ENCODE measurements at places on chromosomes 13 and 19. TPM values are rescaled to one million over a fixed set of nuclear protein-coding genes. Genes with fewer than 3 reads are reported as not detected.

DNA sequence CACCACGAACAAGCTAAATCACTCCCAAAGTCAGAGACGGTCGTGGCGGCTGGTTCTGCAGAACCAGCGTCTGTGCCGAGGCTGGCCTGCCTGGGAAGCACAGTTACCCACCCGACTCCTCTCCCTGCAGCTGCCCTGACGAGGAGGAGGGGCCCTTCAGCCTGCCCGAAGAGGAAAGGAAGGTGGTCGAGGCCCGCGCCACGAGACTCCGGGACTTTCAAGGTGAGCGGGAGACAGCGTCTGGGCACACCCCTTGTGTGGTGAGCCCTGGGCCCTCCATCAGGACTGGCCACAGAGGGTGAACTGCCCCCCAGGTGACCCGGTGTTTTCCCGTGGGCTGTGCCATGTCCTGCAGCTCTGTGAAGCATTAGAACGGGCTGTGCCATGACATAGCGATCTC lies 29.1 kb downstream of the PEX11G start:
- no peak for DNase-seq

DNA sequence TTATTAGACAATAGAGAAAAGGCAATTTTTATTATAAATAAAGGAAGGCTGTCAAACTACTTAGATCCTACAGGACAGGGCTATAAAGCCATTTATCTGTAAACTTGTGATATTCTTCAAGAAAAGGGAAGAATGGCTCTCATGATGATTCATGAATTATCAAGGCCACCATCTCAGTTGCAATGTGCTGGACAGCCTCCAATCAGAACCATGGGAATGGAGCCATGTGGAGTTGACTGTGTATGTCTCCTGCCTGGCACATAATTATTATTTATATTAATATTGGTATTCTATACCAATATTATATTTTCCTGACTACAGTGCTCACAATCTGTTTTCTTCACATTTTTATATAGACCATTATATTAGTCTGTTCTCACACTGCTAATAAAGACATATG lies 560.5 kb upstream of the MIR17HG start:
- no peak for DNase-seq

DNA sequence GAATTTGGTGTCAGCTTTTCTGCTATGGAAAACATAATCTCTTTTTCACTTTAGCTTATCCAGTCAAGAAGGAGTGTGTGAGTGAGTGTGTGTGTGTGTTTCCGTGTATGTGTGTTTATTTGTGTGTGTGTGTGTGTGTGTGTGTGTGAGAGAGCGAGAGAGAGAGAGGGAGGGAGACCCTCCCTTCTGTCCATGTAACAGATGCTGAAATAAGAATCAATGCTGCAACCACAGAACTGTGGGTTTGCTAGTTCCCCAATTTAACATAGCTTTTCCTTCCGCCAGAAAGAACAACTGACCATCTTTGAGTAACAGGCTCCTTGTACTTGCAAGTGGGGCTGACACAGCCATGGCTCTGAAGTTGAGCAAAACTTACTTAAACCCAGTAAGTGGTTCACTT lies 5.2 kb downstream of the LCP1 start:
- no peak for DNase-seq

DNA sequence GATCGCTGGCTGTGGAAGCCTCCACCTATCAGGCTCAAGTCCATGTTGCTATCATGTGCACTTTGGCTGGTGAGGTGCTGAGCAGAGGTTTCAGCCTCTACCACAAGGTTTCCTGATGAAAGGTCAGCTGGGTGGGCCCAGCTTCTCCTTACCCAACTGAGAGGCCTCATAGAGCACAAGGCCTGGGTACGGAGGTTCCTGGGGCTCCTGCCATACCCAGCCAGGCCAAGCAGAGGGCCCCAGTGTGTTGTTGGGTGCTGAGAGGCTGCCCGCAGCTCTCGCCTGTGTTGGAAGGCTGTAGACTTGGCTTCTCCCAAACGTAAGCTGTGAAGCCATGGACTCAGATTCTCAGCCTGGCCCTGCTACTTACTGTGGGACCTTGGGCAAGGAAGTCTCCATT lies 28.2 kb downstream of the ACTN4 start:
- DNase-seq: no peak

- DNase-seq: no peak
Measured at GRCh38 chr19:51441410-51442390, 16.6 kb downstream of the SIGLEC8 start.

DNA sequence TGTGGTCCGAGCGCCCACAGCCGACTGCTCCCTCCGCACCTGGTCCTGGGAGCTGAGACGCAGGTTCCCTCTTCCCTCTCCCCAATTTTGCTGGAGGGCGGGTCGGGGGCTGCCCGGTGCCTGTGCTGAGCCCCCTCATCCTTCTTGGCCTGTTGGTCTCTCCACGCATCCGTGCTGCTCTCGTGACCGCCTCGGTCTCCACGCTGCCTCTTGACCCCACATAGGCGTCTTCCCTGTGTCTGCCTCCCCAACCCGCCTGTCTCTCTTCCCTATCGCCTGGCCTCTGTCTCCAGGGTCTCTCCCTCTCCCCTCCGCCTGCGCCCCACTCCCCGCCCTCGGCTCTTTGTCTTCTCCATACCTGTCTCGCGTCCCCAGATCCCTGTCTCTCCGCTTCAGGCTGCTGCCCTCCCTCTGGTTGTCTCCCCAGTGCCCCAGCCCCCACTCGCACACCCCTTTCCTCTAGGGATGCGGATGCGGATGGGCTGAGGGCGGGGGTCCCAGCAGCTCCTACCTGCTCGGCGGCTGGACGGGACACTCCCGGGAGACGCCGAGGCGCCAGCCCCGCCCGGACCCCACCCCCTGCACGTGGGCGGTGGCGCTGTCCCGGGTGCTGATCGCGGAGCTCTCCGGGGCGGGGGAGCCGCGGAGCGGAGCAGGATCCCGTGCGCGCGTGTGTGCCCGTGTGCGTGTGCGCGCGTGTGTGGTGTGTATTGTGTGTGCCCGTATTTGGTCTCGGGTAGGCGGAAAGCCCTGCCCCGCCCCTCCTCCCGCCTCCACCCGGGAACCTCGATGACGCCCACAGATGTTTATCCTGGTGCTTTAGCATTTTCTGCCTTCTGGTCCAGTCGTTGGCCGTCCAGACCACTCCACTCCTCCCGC lies at the start of gene SYT5:
SYT5 (minus strand) TSS at position 684 of the 879 bp plus-strand sequence. CDS start 1,248 bp downstream, outside the sequence.
- DNase-seq: no peak

- DNase-seq: no peak
Measured at GRCh38 chr19:42010245-42011126, 16.5 kb upstream of the ATP1A3 start.

GRCh38 chr13:73820285-73820684 lies 313.9 kb downstream of the KLF12 start:
- DNase-seq: no peak

GRCh38 chr13:44015811-44016210 lies 136.1 kb downstream of the LACC1 start:
- DNase-seq: no peak

GRCh38 chr19:48290401-48290770 lies 20.5 kb downstream of the ZNF114 start:
- no peak for DNase-seq

UPF3A gene
- 19.3 TPM for total RNA-seq

GRCh38 chr13:47332149-47332548 lies 435.3 kb upstream of the HTR2A start:
- no peak for DNase-seq

RNF225 gene
- total RNA-seq: not detected

PRODH2 gene
- total RNA-seq: not detected

DNA sequence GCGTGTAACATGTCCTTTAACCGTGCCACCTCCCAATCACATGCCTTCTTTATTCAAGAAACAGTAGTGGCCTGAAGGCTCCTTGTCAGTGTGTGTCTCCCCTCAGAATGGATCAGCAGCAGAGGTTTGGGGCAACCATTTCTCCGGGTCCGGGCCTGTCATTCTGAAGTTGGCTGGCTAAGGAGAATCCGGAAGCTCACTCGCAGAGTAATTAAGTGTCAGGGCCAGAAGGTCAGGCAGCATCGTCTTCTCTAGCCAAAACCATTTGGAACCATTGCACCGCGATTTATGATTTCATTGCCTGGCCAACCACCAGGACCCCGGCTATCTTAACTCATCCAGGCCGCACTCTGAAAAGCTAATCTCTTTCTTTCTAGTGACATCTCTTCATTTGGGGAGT lies 550.8 kb downstream of the EFNB2 start:
- no peak for DNase-seq

DNA sequence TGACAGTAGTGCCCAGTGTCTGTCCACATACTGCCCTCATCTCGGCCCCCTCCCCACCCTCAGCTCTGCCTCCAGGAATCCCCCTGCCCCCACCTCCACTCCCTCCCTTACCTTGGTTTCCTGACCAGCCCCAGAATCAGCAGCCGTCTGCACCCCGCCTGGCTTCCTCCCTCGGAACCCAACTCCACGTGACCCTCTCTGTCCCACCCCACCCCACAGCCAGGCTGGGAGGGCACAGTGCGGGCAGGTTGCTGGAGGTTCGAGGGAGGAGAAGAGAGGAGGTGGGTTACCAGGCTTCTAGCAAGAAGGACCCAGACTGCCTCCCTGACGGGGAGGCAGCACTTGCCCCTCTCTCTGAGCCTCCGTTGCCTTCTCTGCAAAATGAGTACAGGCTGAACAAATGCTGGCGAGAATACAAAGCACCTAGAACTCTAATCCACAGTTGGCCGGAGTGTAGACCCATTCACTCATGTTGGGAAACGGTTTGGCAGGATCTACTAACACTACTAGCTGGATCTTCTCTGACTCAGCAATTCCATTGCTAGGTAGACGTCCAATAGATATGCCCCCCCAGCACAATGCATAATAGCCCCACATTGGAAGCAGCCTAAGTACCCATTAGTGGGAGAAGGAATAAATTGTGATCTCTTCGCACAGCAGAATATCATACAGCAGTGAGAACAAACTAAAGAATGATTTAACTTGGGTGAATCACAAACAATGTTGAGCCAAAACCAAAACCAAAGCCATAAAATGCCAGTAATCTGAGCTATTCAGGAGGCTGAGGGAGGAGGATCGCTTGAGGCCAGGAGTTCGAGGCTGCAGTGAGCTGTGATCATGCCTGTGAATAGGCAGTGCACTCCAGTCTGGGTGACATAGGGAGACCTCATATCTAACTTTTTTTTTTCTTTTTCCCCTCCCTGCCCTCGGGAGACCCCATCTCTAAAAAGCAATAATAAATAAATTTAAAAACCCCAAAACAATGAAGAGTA lies at the start of gene RASAL3:
RASAL3 (minus strand) TSS at position 151 of the 992 bp plus-strand sequence. CDS start 186 bp downstream, outside the sequence.
- DNase-seq: no peak

ZNF283 gene
- 11.1 TPM for total RNA-seq

DNA sequence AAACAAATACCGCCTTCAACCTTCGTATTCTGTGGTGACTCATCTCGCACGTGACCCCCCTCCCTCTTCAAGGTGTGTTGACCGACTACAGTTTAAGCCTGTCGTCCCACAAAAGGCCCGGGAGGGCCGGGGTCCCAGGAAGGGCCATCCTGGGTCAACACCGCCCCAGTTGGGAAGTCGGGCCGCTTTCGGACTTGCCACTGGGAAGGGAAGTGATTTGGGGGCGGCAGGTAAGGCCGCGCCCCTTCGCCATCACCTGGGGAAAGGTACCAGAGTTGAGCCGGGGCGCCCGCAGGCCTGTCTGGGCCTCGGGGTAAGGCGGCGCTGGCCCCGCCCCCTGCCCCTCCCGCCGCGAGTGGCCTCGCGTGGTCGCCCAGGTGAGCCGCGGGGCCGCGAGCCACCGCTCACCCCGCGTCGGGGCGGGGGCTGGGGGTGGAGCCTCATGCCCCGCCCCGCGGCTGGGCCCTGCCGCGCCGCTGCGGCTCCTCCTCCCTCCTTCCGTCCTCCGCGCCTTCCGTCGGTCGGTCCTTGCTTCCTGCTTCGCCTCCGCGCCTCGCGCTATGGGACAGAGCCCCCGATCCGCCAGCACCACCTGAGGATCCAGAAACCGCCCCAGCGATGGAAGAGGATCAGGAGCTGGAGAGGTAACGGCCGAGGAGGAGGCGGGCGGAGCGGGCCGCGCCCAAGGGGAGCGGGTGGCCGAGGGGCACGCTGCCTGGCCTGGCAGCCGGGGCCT lies at the start of gene POLR1D:
POLR1D (plus strand) TSS at position 527 of the 736 bp plus-strand sequence; CDS start at position 619, 92 bp downstream.
- DNase-seq: peak; percentile 93

SF3A2 gene
- 30.3 TPM for total RNA-seq

- DNase-seq: no peak
Measured at GRCh38 chr13:80339563-80339911, 1.4 kb downstream of the SPRY2 start.

- DNase-seq: no peak
Measured at GRCh38 chr13:36526897-36527296, 94.6 kb downstream of the CCNA1 start.

DNA sequence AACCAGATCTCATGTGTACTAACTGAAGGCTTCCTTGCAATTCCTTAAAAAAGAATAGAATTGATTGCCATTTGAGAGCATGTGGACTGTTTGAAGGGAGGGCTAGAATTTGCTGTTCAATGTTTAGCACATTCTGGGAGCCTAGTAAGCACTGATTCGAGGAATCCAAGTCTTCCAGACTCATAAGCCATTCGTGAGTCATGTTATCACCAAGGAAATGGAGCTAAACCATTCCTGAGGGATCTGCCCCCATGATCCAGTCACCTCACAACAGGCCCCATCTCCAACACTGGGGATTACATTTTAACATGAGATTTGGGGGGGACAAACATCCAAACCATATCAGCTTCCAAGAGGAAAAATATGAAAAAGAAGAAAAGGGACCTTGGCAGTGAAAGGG lies 276.4 kb downstream of the KCNRG start:
- no peak for DNase-seq

DNA sequence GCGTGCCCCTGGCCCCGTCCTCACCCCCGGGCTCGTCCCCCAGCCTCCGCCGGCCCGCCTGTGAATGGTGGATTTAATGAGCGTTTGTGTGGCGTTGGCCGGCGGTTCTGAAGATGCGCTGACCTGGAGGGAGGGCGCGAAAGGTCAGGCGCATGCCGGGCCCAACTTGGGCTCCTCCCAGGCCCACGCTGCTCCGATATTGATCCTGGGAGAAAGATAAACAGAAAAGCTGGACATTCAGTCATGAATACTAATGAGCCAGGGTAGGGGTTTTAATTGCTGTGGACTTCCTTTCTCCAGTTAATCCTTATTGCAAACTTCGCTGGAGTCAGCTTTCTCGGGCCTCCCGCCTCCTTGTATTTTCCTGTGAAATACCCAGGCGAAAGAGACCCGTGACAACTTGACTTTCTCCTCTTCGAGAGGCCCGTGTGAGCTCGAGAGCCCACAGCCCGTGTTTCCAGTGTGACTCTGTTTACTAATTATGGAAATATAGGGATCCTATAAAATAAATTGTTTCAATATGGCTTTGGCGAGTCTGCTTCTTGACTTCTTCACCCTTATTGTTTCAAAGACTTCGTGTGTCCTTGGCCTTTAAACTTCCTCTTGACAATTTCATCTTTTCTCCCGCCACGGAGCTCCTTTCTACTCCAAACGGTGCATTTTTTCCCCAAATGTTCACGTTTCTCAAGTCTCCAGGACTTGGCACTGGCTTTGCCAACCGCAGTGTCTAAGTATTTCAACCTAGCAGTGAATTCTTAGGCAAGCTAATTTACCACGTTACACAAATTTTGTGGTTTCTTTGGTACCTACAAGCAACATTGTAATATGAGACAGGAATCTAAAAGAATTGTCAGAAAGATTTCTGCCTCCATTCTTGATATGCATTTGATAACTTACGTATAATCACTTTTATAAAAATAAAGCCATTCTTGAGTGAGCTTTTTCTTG lies 10.5 kb downstream of the ZIC2 start:
- no peak for DNase-seq

C1QTNF9B gene
- total RNA-seq: 3.1 TPM

ADM5 gene
- 0.84 TPM for total RNA-seq

All from Right ventricle myocardium inferior (tissue), 1 donor.